ENCODE measurements at places on chromosomes 2 and 18. TPM values are rescaled to one million over a fixed set of nuclear protein-coding genes. Genes with fewer than 3 reads are reported as not detected.
A peak's percentile ranks its signal among the peaks of the same experiment; 100 is the strongest.

- H3K27me3 ChIP-seq, result no peaks in the 10 kb centered on the region
- no peak overlapping the region for H3K27ac ChIP-seq
- no peaks in the 10 kb centered on the region for H3K4me1 ChIP-seq
- DNase-seq, result no peak
- no peak overlapping the region for H3K4me3 ChIP-seq
- no peaks in the 10 kb centered on the region for H3K36me3 ChIP-seq
Observed at GRCh38 chr2:56148825-56149224, 35.0 kb upstream of the CCDC85A start.

DNA sequence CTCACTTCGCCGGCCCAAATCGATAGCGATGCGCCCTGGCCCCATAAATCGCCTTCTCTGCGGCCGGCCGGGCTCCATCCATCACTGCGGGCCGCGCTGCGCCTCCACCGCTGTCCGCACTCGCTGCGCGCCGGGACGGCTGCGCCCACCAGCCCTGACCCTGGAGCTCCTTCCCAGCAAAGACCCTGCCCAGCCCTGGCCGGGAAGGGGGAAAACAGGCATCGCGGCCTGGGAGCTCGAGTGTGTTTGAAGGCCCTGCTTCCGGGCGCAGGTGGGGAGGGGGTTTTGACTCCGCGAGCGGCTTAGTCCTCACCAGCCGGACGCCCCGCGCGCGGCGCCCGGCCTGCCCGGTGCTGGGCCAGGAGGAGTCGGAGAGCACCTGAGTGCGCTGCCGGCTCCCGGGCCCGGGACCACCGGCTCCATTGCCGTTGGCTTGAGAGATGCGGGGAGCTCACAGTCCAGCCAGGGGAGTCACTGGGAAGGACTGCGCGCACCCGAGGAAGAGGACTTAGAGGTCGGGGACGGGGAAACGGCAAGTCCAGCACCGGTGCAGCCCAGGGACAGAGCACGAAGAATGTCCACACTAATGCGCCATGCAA, 1.1 kb downstream of the PAX8 start:
- H3K4me3 ChIP-seq, result peak overlapping the region; percentile 96
- peaks cover 35% of the 10 kb centered on the region for H3K4me1 ChIP-seq
- H3K27ac ChIP-seq, result peak overlapping the region; percentile 96
- DNase-seq, result peak; percentile 35
- H3K27me3 ChIP-seq, result peaks cover 29% of the 10 kb centered on the region

DNA sequence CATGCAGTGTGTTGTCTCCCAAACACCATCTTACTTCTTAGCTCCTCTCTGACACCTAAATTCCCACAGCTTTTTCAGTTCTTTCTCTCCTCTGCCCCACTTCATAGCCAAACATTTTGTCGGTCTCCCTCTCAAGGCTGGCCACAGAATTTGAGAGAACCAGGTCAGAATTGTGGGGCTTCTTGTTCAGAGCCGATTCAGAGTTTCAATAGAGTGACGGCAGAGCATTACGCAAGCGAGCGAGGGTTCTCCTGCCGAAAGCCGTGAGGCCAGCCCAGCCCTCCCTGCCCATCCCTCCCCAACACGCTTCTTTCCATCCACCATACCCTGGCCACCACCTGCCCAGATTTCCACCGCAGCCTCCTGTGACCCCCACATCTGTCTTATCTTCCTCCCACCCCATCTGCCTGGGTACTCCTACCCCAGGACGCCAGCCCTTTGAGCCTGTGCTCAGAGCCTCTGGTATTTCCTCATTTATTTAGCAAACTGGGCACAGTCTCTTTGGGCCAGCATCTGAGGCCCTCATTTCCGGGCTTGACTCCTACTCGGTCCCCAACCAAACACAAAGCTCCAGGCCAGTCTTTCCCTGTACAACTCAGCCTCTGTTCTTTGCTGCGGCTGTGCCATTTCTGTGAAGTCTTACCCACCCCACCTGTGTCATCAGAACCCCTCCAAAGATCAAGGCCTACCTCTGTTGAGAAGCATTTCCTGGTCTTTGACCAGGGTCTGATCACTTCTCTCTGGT, 70.0 kb upstream of the MAP4K4 start:
- no peak for DNase-seq
- H3K4me1 ChIP-seq, result no peaks in the 10 kb centered on the region
- H3K36me3 ChIP-seq, result no peaks in the 10 kb centered on the region
- H3K27ac ChIP-seq, result no peak overlapping the region
- H3K4me3 ChIP-seq, result no peak overlapping the region

DNA sequence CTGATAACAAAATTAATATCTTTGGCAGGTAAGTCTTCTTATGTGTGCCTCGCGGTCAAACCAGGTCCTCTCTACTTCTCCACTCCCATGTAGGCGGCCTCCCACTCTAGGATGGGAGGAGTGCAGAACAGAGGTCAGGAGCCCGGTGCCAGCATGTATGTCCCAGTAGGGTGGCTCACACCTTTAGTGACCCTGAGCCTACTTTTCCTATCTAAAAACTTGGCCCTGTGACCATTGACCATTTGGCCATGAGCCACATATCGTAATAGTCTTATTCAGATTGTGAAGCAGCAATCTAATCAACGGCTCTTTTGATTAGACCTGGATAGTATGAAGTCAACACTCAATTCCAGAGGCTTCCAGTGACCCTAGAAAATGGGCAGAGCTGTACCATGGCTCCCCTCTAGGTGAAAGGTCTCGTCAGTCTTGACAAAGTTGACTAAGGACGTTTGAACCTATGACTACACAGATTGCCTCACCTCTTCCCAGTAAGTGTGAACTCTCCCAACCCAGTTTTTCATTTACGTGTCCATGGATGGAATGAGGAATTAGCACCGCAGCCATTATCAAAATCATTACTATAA, 17.1 kb upstream of the FABP1 start:
- no peaks in the 10 kb centered on the region for H3K36me3 ChIP-seq
- DNase-seq, result no peak
- no peak overlapping the region for H3K27ac ChIP-seq
- H3K4me1 ChIP-seq, result no peaks in the 10 kb centered on the region
- no peak overlapping the region for H3K4me3 ChIP-seq

DNA sequence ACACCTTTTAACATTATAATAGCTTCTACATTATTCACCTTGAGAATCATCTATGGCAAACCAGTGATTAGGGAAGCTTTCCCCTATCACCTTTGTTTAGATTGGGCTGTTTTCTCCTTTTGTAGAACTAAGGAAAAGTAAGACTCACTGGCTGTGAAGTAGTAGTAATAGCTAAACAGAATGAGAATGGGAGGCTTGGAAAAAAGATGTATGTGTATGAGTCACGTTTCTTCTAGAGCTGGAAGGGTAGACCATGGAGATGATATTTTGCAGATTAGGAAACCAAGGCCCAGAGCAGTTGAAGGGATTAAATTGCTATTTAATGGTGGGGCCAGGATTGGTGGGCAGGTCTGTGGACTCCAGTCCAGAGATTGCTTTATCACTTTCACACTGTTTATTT, 214.5 kb downstream of the MCFD2 start:
- no peaks in the 10 kb centered on the region for H3K27me3 ChIP-seq
- peaks cover 15% of the 10 kb centered on the region for H3K4me1 ChIP-seq
- no peak for DNase-seq
- H3K27ac ChIP-seq, result no peak overlapping the region
- H3K36me3 ChIP-seq, result no peaks in the 10 kb centered on the region
- peak overlapping the region; percentile 33 for H3K4me3 ChIP-seq

- DNase-seq, result peak; percentile 77
- H3K27ac ChIP-seq, result peak overlapping the region; percentile 89
- H3K27me3 ChIP-seq, result no peaks in the 10 kb centered on the region
- H3K4me3 ChIP-seq, result peak overlapping the region; percentile 87
- peaks cover 22% of the 10 kb centered on the region for H3K4me1 ChIP-seq
Observed at GRCh38 chr2:39435741-39436591, 1.1 kb downstream of the MAP4K3 start.

DNA sequence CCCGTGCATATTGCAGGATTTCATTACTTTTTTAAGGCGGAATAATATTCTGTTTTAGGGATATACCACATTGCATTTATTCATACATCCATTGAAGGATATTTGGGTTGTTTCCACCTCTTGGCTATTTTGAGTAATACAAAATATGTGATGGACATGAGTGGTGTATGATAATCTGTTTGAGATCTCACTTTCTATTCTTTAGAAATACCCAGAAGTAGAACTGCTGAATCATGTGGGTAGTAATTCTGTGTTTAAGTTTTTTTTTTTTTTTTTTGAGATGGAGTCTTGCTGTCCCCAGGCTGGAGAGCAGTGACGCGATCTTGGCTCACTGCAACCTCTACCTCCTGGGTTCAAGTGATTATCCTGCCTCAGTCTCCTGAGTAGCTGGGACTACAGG, 201.4 kb downstream of the NYAP2 start:
- no peak overlapping the region for H3K27ac ChIP-seq
- no peaks in the 10 kb centered on the region for H3K27me3 ChIP-seq
- no peaks in the 10 kb centered on the region for H3K36me3 ChIP-seq

DNA sequence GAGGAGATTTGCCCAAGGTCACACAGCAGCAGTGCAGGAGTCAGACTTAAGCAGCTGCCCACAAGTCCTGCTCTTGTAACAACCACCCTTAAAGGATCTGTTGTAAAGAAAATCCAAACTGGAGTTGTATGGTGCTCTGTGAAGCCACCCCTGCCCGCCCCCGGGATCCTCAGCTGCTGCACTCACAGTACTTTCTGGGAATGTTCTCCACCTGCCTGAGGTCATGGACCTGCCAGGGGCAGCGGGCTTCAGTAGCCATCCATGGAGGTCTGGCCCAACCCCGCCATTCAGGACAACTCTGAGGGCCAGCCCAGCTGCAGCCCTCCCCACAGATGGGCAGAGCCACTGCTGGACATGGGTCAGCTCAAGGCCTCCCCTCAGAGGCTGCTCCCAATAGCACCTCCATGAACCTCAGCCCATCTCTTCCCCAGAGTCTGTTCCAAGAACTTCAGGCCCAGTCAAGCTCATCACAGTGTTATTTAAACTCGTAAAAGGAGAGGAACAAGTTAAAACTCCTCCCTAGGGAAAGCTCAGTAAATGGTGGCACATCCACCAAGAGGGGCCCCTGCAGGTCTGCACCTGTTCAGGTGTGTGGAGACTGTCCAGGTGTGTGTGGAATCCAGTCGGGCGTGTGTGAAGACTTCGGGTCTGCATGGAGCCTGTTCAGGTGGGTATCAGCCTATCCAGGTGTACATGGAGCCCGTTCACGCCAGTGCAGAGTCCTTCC, 39.4 kb upstream of the GPC1 start:
- no peak overlapping the region for H3K27ac ChIP-seq
- DNase-seq, result no peak
- H3K4me1 ChIP-seq, result no peaks in the 10 kb centered on the region
- no peaks in the 10 kb centered on the region for H3K36me3 ChIP-seq

DNA sequence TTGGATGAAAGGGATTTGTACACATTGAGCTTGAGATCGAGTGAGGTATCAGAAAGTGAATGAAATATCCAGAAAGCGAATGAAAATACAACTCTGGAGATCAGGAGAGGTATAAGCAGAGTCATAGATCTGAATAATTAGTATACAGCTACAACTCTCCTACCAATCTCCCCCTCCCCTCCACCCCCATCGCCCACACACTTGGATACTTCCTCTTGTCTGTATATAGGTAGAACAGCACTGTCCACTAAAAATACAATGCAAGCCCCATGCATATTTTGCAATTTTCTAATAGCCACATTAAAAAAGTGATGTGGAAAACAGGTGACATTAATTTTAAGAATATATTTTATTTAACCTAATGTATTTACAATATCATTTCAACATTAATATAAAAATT, 23.7 kb upstream of the WIPF1 start:
- no peaks in the 10 kb centered on the region for H3K27me3 ChIP-seq
- H3K4me1 ChIP-seq, result no peaks in the 10 kb centered on the region
- H3K27ac ChIP-seq, result no peak overlapping the region
- DNase-seq, result no peak
- no peak overlapping the region for H3K4me3 ChIP-seq

- H3K4me3 ChIP-seq, result no peak overlapping the region
- no peak overlapping the region for H3K27ac ChIP-seq
- no peaks in the 10 kb centered on the region for H3K4me1 ChIP-seq
- DNase-seq, result no peak
- H3K27me3 ChIP-seq, result no peaks in the 10 kb centered on the region
- H3K36me3 ChIP-seq, result no peaks in the 10 kb centered on the region
Observed at GRCh38 chr2:234251326-234252271, 201.1 kb downstream of the SPP2 start.

ALPI gene
- 0.09 TPM for total RNA-seq
